ENCODE measurements at places on chromosomes 3 and 15.
A peak's percentile ranks its signal among the peaks of the same experiment; 100 is the strongest.

- no peak for DNase-seq
These were observed 243.5 kb upstream of the DCBLD2 start for GRCh38 chr3:99145031-99145430.

GRCh38 chr15:58777107-58777506, 6.0 kb downstream of the MINDY2 start:
- DNase-seq, result no peak

DNA sequence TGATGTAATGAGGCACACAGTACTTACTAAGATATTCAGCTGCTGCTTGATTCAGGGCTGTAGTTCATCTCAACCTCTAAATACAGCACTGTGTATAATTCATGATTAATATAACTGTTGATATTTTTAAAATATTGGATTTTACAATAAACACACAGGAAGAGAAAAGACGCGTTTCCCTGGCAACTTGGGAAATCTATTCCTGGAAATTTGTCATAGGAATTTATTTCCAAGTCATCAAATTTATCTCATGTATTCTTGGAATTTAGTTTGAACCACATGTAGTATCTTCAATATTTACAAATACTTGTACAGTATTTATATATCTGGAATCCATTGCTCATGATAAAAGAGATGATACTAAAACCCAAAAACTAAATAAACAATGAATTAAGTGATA, 30.6 kb downstream of the EPHA3 start:
- DNase-seq, result no peak

- DNase-seq, result no peak
These were observed 125.0 kb upstream of the LIPC start for GRCh38 chr15:58306591-58307312.

GRCh38 chr3:12415014-12415680, 69.1 kb upstream of the TSEN2 start:
- DNase-seq, result no peak

DNA sequence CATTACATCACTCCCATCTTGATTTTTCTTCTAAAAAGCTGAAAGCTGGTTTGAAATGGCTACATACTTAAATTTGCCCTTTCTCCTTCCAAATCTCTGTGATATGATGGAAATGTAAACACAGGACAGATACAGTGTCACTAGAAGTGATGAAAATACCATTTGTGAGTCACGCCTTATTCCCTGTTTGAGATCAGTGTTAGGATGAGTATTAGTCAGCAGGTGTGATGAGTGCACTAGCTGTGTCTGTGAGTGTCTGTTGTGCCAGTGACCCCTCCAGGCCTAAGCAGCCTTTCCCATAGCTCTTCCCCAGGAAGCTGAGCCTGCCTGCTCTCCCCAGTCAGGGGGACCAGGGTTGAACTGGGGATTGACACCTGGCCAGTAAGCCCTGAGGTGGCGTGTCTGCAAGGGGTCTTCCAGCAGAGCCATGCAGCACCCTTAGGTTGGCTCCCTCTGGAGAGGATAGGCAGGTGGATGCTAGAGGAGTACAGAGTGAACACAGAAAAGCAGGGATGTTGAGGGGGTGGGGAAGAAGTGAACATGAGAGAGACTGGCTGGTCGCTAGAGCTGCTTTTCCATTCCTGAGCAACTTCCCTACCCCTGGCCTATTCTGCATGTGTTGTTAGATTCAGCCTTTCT, 92.0 kb downstream of the PDE8A start:
- DNase-seq, result peak; percentile 2

GRCh38 chr3:81437683-81438082, 323.8 kb downstream of the GBE1 start:
- no peak for DNase-seq

GRCh38 chr15:69523010-69524001, 70.7 kb downstream of the RPLP1 start:
- DNase-seq, result peak; percentile 46

GRCh38 chr3:38651153-38651789, 1.8 kb upstream of the SCN5A start:
- DNase-seq, result peak; percentile 56

DNA sequence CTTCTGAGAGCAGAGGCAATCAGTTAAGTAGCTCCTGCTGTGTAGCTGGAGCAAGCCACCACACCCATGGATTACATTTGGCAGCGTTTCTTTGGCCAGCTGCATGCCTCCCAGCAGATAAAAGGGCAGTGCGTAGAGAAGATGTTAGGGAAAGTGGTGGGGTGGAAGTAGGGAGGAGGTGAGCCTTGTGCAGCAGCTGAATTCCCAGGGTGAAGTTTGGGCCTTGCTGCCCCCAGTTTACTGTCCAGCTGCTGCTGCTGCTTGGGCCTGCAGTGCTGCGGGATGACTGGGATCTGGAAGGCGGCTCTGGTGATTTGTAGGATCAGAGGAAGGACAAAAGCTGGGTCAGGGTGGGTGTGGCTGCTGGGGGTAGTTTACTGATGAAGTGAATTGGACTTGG, 318.7 kb upstream of the C2CD4B start:
- no peak for DNase-seq

DNA sequence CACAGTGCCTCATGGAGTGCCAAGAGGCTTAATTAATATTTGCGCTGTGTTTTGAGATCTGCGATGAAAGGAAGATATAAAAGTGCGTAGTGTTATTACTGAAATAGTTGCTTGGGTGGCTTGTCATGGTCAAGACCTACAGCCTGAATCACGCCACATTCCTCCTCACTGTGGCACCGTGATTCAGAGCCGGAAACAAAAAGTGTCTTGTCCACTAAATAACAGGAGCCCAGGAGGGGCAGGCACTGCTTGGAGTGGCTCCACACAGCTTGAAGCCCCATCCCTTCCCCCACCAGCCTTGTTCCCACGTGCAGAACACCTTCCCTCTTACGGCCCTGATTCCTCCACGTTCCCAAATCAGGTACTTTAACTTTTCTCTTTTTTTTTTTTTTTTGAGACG, 1.2 kb upstream of the LRRC15 start:
- no peak for DNase-seq

DNA sequence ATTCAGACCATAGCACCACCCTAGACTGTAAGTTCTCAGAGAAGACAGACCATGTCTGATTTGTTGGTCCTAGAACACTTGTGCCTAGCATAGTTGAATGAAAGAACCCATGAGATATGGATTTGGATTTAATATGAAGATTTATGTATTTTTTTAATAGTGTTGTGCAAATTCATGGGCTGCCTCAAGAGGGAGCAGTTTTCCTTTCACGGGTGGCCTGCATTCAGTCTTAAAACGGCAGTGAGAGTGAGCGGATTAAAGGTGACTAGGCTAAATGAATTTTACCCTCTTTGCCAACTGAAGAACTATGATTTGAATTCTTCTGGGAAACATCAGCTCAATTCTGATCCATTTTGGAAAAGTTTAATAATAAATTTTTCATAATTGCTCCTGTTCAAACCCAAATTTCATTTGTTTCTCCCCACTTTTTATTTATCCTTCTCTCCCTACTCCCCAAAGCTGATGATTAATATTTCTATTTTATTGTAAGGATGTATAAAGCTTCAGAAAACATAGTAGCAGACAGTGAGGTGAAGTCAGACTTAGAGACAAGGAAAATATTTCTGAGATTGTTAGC, 67.3 kb downstream of the MORC1 start:
- DNase-seq, result no peak

- DNase-seq, result no peak
These were observed 111.4 kb upstream of the ALCAM start for GRCh38 chr3:105255350-105255749.

- no peak for DNase-seq
These were observed 540.9 kb downstream of the MAGI1 start for GRCh38 chr3:65497846-65498245.

DNA sequence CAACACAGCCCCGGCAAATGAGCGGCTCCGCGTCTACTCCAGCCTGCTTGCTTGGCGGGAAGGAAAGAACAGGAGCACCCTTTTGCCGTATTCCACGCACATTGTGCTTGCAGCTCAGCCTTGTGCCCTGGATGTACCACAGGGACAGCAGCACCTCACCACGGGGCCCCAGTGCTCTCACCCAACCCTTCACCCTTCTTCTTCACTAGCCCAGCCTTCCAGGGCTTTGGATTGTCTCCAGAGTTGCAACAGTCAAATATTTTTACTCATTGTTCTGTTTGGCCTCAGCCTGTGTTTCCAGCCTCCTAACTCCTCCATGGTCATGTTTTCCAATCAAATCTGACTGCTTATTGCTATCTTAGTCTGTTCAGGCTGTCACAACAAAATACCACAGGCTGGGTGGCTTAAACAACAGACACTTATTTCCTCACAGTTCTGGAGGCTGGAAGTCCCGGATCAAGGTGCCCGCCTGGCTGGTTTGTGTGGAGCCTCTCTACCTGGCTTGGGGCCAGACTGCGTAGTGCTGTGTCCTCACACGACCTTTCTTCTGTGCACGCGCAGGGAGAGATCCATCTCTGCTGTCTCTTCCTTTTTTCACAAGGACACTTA, 79.2 kb upstream of the ABHD17C start:
- no peak for DNase-seq

- no peak for DNase-seq
These were observed 21.0 kb downstream of the ZDHHC3 start for GRCh38 chr3:44954962-44955361.

GRCh38 chr3:54056521-54056920, 65.8 kb upstream of the CACNA2D3 start:
- no peak for DNase-seq

DNA sequence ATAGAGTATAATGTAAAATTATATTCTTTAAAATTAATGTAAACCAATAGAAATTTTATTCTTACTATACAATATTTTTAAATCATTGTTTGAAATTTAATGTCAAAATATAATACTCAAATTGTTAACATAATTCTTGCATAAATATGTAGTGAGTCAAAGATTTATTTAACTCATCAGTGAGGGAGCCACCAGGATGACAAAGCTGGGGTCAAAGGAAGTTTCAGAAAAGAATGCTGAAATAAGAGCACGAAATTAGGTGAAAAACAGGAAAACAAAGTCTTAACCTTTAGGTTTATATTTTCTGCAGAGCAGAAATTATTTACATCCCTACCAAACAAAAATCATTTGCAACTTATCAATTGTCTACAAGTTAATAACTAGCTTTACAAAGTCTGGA, 74.1 kb downstream of the DIPK2A start:
- no peak for DNase-seq

GRCh38 chr3:197031315-197032285, 2.0 kb upstream of the MELTF start:
- DNase-seq, result no peak

- no peak for DNase-seq
These were observed 106.3 kb upstream of the IL12A start for GRCh38 chr3:159882367-159882766.

DNA sequence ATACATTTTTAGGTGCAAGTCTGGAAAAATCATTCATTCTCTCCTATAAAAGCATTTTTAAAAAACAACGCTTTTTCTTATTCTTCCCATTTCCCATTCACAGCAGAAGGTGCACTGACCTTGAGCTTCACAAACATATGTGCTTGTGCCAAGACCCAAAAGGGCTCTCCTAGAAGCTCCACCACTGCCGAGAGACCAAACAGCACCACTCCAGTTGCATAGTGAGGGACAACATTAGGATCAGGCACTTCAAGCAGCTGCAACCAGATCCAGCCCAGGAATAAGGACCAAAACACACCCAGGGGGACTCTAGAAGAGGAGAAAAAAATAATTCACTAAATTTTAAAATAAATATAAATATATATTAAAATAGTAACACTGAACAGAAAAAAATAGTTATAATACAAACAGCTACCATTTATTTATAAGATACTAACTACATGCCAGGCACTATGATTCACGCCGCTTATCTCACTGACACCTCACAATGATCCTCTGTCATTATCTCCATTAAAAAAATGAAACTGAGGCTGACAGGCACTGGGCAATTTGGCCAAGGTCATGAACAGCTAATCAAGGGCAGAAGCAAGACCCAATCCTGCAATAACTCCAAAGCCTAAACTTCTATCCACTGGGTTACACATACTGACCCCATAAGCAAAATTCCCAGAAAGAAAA, 7.8 kb downstream of the RFT1 start:
- DNase-seq, result no peak

GRCh38 chr3:168952551-168952950, 711.0 kb downstream of the MECOM start:
- DNase-seq, result no peak

DNA sequence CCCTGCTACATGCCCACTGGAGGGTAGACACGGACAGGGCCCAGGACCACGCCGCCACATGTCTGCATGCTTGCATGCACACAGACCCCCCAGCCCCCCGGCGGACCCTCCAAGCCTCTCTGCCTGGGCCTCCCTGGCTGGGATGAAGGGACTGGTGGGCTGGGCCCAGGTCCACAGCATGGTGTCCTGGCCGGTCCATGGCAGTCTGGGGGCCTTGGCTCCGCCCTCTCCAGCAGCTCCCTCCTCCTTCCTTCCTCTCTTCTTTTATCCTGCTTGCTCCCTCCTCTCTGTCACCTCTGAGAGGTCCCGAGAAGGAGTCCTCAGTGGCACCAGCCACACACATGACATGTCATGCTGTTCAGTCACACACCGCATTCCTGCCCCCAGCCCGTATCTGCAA, 24.5 kb downstream of the DUSP7 start:
- no peak for DNase-seq

DNA sequence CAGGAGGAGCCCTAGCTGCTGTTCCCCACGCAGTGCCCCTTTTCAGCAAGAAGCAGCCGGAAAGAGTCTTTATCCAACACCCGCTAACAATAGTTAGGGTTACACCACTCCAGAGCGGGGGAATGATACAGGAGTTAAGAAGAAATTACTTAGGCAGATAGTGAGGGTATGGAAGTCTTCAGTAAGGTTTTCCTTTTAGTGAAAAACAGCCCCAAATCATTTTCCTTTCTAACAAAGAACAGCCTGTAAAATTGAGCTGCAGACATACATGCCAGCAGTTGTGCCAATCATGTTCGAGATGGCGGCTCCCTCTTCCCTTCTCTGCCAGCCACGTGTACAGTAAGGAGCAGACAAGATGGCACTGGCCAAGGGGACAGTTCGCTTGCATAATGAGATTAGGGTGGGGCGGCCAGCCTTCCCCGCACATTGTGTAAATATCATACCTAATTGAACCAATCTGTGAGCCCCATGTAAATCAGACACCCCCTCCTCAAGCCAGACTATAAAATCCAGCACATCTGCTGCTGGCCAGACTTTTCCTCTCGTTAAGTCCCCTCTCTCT, 18.5 kb upstream of the SENP5 start:
- DNase-seq, result no peak

DNA sequence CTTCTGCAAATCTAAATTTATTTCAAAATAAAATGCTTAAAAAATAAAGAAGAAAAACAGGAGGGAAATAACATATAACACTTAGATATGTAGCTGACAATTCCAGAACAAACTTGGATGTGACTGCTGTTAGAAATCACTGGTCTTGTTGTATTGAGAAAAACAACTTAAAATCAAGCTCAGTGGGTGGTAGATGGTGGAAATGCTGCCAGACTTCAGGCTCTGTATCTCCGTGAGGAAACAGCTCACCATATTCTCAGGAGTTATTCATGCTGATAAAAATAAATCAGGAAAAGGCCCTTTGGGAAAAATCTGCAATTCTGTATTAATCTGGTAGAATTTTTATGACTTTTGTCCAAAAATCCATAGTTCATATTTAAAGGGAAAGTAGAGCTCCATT, 477.6 kb downstream of the RAP2B start:
- no peak for DNase-seq

All from activated CD8-positive, alpha-beta memory T cell treated with anti-CD3 and anti-CD28 coated beads for 48 hours (primary cell).